ENCODE measurements at places on chromosomes 13 and 19. TPM values are rescaled to one million over a fixed set of nuclear protein-coding genes. Genes with fewer than 3 reads are reported as not detected.

Gene CEACAM4
- total RNA-seq = not detected

Gene CKAP2
- 9.8 TPM for total RNA-seq

Gene SIGLEC12
- total RNA-seq = not detected

Gene VSIG10L
- total RNA-seq = 0.44 TPM

Gene HPN
- not detected for total RNA-seq

Gene OVOL3
- not detected for total RNA-seq

Gene SCN1B
- total RNA-seq = 7.4 TPM

Gene SIGLEC9
- total RNA-seq = not detected

Gene C13orf46
- total RNA-seq = 0.50 TPM

Gene LGALS14
- not detected for total RNA-seq

Gene F10
- 33.4 TPM for total RNA-seq

Gene TNFRSF19
- 117 TPM for total RNA-seq

Gene SYCN
- total RNA-seq = not detected

Gene FAM216B
- not detected for total RNA-seq

Gene CCDC8
- 34.2 TPM for total RNA-seq

Gene SLC1A6
- not detected for total RNA-seq

Gene CEACAM7
- total RNA-seq = not detected

Gene KANK3
- total RNA-seq = 0.15 TPM

Gene GSX1
- not detected for total RNA-seq

Gene RTBDN
- total RNA-seq = not detected

Gene ARID3A
- 21.7 TPM for total RNA-seq

Gene CLDND2
- total RNA-seq = not detected

Gene CYP4F22
- total RNA-seq = not detected

Gene WTIP
- 13.2 TPM for total RNA-seq

Gene SSC5D
- total RNA-seq = 14.4 TPM

Gene NALCN
- total RNA-seq = 1.8 TPM

Gene CATSPERD
- total RNA-seq = not detected

Gene ACER1
- total RNA-seq = not detected

Gene GTF2F1
- total RNA-seq = 58.7 TPM

Gene ICAM4
- 1.2 TPM for total RNA-seq

Gene ZNF235
- total RNA-seq = 6.5 TPM

Gene CYP2S1
- 5.7 TPM for total RNA-seq

Gene KASH5
- total RNA-seq = not detected

Gene CCDC169
- 6.7 TPM for total RNA-seq

Gene FSTL3
- total RNA-seq = 15.9 TPM

Gene NCAN
- under 0.01 TPM for total RNA-seq

Gene GFY
- not detected for total RNA-seq

Gene PCID2
- 99.3 TPM for total RNA-seq

Gene TMEM150B
- not detected for total RNA-seq

Gene PEX11G
- total RNA-seq = 4.3 TPM

All from smooth muscle cell of trachea (primary cell).